Activated T-helper 1 cell treated with anti-CD3 and anti-CD28 coated beads, Interleukin-12 subunit alpha, Interleukin-12 subunit beta, Interleukin-2, Interleukin-4 antibody, amounts not matched to agents 30 ng/mL and 10 ng/mL and 1 ng/mL, durations not matched to agents 14 hours and 24 hours and 36 hours (primary cell): ENCODE measurements at places on chromosomes 3 and 15. TPM values are rescaled to one million over a fixed set of nuclear protein-coding genes. Genes with fewer than 3 reads are reported as not detected.

- DNase-seq: no peak
Measured at GRCh38 chr3:103218146-103218545, 783.3 kb downstream of the ZPLD1 start.

GRCh38 chr15:42863572-42864239 is 56.9 kb downstream of the TTBK2 start:
- DNase-seq: no peak

HDC gene
- 2.1 and 2.4 TPM in 2 replicates for total RNA-seq

DNA sequence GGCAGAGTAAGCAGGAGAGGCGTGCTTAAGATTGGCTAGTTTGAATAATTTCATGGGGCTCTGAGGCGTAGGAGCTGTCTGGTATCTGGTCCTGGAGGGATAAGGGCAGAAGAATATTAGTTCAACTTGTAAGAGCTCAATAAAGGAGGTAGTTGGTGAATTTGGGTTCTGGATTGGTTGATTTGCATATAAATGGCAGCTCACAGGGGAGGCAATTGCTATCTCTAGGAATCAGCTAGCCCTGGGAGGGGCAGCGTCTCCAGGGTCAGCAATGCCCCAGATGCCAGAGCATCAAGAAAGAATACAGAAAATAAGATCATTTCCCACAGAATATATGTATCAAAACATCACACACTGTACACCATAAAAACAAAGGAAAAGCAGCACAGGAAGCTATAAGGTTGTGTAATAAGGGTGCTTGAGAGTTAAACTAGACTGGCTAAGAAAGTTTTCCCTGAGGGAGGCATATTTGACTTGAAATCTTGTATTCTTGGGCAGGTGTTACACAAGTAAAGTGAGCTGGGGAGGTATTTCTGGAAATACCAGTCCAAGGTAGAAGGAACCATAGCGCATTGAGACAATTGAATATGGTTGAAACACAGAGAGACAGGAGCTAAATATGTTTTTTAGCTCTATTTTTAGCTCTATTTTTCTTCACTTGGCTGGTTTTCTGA is 6.1 kb downstream of the MOBP start:
- no peak for DNase-seq

DNA sequence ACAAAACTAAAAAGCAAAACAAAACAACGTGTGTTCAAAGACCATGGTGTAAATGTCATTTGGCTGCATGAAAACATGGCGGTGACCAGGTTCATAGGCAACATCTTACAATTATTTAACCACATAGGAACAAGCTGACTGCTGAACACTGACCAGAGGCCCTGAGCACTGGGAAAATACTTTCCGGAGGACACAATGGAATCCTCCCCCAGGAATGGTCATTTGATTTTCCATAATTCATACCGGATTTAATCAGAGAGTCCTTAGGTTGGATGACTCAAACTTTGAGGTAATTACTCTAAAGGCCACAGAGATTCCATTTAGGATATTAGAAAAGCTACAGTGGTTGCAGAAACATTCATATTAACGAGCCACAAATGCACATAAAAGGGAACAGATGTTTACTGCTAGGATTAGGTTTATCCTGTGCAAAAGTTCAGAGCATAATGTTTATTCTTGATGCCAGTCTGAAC is 254.7 kb downstream of the NR1D2 start:
- no peak for DNase-seq

SLC9C1 gene
- total RNA-seq: not detected in 2 replicates

- no peak for DNase-seq
Measured at GRCh38 chr15:33067456-33067855, 127.1 kb downstream of the FMN1 start.

CLSTN2 gene
- not detected in 2 replicates for total RNA-seq

- peak; percentile 45 for DNase-seq
Measured at GRCh38 chr3:53709860-53710674, 136.2 kb downstream of the CHDH start.

- no peak for DNase-seq
Measured at GRCh38 chr3:48881006-48881405, 17.7 kb downstream of the SLC25A20 start.

GRCh38 chr3:112629425-112629824 is 11.5 kb downstream of the CCDC80 start:
- DNase-seq: peak; percentile 12

HRH1 gene
- 0.15 and 0.21 TPM in 2 replicates for total RNA-seq

DNA sequence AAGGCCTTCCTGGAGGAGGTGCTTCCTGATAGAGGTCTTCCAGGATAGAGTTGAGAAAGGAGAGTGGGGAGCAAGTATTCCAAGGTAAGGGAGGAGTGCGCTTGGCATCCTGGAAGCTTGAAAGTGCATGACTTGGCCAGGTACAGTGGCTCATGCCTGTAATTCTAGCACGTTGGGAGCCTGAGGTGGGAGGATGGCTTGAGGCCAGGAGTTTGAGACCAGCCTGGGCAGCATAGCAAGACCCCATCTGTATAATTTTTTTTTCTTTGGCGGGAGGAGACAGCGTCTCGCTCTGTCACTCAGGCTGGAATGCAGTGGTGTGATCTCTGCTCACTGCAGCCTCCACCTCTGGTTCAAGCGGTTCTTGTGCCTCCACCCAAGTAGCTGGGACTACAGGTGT is 19.2 kb upstream of the MORF4L1 start:
- DNase-seq: no peak

DNA sequence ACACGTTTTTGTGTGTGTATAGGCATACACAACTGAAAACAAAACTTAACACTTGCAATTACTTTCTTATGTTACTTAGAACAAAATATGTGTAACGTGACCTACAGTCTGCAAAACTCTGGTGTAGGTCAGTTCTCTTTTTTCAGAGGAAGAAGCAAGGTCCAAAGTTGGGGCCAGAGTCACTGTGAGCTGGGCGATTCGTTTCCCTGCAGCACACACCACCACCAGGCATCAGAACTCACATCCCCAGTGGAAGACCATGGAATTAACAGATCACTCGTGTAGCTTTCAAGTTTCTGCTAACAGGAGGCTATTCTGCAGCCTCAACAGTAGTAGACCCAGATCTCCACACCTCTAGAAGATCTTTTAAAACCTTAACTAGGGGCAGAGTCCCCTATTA is 25.8 kb downstream of the ANP32A start:
- DNase-seq: no peak

GRCh38 chr3:49720855-49721595 is 1.5 kb upstream of the AMIGO3 start:
- DNase-seq: no peak

GRCh38 chr15:63582718-63583426 is 14.3 kb upstream of the FBXL22 start:
- no peak for DNase-seq

DNA sequence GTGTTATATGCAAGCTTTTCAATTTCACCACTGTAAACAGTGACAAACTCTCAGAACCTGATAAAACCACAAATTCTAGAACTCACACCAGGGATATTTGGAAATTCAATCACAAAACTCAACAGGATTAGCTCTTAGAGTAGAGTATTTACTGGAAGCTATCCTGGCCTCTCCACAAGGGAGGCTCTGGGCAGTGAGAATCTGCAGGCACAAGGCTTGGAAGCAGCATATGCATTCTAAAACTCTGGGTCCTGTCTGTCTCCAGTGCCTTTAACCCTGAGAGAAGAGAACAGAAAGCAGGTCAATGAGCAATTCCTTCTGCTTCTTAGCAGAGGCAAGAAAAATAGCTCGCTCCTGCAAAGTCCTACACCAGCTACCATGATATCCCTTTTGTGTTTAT is 23.4 kb downstream of the PLSCR4 start:
- no peak for DNase-seq

- no peak for DNase-seq
Measured at GRCh38 chr3:171753665-171754408, 56.4 kb downstream of the PLD1 start.

CAV3 gene
- total RNA-seq: not detected in 2 replicates

GRCh38 chr3:152245498-152246170 is 23.1 kb upstream of the MBNL1 start:
- no peak for DNase-seq

NLGN1 gene
- total RNA-seq: not detected in 2 replicates

EPHB1 gene
- 5.0 and 5.2 TPM in 2 replicates for total RNA-seq

DNA sequence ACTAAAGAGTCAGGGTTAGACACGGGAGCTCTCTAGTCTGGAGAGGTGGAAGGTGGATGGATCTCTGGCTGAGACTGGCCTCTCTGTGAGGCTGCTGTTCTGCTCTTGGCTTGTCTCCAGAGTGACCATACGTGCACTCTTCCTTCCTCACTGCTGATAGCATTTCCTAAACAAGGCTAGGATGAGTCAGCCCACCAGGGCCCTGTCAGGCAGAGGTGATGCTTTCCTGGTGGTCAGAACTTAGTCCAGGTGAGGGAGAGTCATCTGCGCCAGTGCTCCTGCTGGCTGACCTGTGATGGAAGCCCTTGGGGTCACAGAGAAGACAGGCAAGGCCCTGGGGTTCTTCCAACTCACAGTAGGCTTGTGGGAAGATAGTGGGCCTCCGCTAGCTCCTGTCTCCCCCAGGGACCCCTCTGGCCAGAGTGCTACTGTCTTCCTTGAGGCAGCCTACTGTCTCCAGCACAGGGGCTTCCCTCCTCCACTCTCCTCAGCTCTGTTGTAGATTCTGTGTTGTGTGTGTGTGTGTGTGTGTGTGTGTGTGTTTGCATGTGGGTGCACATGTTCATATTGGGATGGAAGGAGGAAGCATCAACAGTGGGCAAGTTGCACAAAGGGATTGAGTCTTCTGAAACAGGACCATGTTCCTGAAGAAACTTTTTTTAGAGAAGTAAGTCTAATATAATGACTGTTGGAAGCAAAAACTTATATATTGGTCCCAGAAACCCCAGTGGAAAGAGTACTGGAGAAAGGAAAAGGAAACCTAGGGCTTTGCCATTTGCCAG is 16.5 kb downstream of the ALPK3 start:
- DNase-seq: no peak

- DNase-seq: no peak
Measured at GRCh38 chr3:5056111-5056391, 66.0 kb upstream of the ARL8B start.

MNS1 gene
- 0.17 and 0.44 TPM in 2 replicates for total RNA-seq

DNA sequence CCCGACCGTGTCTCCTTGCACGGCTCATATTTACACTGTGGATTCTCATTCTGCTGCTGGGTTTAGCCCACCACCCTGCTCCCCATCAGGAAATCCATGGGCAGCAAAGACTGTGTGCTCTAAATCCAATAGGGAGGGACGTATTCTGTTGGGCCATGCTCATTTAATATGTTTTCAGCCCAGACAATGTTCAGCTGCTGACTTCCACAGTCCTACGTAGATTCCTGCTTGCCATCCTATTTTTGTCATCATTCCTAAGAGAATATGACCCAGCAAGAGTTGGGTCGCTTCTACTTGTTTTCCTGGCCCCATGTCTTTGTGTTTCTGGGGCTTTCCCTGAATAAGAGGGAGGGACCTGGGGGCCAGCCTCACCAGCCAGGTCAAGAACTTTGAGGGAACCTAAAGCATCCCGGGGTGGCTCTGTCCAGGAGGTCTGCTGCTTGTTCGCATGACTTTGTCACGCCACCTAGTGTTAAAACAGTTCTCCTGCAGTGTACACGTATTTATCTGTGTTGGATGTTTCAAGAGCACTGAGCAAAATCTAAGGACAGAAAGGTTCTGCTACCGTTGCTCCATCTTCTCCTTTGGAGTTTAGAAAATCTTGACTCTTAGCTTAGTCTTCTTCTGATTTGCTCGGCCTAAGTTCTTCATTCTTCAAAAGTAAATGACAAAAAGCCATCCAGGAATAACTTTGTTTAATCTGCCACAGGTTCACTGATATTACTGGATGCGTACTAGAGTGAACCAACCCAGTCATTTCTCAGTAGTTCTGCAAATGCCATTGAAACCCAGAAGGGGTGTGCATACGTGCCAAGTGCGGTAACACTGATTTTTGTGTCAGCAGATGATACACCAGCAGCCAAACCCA is 79.8 kb upstream of the NR2E3 start:
- DNase-seq: peak; percentile 5

TRPM1 gene
- total RNA-seq: not detected in 2 replicates

DNA sequence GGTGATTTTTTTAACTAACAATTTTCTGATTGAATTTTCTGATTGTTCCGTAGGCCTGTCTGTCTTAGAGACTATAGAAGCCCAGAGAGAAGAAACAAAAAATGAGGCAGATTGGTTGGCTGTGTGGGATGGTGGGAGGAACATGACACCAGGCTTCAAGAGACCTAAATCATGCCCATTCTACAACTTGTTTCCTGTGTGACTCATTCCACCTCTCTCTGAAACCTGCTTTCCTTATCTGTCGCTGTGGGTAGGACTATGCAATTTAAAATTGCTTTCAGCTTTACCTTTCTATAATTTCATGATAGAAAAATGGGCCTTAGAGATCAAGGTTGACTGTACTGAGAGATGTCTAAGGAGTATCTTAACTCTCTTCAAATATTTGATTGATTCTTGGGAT is 44.5 kb downstream of the OXNAD1 start:
- peak; percentile 50 for DNase-seq

DNA sequence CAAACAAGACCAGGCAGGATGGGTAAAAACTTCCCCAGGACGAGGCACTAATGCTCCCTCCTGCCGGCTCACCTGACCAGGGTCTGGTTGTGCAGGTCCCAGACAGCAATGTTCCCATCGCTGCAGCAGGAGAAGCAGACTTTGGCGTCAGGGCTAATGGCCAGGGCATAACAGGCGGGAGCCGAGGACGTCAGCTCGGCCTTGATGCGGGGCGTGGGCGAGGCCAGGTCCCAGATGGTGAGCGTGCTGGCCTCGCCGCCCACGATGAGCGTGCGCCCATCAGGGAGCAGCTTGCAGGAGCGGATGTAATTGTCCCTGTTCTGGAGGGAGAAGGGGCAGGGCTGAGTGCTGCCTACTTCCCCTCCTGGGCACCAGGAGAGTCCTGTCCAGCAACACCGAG is 43.4 kb downstream of the TLE3 start:
- DNase-seq: no peak

DNA sequence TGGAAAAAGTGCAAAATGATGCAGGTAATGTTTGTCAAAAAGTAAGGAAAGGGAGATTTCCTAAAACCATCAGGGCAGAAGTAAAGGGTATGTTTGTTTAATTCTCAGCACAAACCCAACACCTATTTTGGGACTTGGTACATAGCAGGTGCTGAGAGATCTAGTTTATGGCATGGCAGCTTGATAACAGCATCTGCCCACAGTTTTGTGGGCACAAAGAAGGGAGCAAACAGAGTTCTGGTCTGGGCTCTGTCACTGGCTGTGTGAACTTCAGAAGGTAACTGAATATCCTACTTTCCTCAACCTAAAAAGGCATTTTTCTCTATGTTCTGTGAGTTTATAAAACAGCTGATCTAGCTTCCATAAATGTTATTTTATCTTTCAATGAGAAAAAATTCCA is 141.6 kb downstream of the PLCH1 start:
- no peak for DNase-seq

- no peak for DNase-seq
Measured at GRCh38 chr3:27253831-27254230, 115.4 kb downstream of the NEK10 start.

ADGRG7 gene
- not detected in 2 replicates for total RNA-seq

ST3GAL6 gene
- total RNA-seq: 0.44 and 0.83 TPM in 2 replicates

PLA2G4E gene
- not detected in 2 replicates for total RNA-seq

GRCh38 chr3:155282385-155283091 is 10.9 kb downstream of the STRIT1 start:
- DNase-seq: no peak

- DNase-seq: peak; percentile 40
Measured at GRCh38 chr15:89203705-89204273, 17.6 kb downstream of the RLBP1 start.

- no peak for DNase-seq
Measured at GRCh38 chr3:46953234-46954010, 23.1 kb downstream of the CCDC12 start.
